ENCODE measurements at places on chromosomes 5 and 9.

DNA sequence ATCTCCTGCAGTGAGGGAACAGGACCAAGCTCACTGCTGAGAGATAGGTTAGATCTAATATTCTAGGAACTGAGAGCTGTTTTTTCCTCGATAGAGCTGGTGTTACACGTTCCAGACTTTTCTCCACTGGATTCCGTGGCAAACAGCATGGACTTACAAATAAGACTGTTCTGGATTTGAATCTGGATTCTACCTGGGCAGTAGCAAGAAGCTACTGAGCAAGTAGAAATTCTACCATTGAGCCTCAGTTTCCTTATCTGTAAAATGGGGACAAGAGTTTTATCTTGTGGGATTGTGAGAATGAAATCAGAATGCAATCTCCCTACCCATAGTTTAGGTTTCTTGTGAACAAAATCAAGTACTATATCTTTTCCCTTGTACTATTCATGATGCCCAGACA is 238.7 kb upstream of the TRIM32 start:
- no peak for DNase-seq

- no peak for DNase-seq
Measured at GRCh38 chr9:94993160-94993820, 266.8 kb downstream of the AOPEP start.

- no peak for DNase-seq
Measured at GRCh38 chr5:130090569-130091270, 186.5 kb downstream of the CHSY3 start.

DNA sequence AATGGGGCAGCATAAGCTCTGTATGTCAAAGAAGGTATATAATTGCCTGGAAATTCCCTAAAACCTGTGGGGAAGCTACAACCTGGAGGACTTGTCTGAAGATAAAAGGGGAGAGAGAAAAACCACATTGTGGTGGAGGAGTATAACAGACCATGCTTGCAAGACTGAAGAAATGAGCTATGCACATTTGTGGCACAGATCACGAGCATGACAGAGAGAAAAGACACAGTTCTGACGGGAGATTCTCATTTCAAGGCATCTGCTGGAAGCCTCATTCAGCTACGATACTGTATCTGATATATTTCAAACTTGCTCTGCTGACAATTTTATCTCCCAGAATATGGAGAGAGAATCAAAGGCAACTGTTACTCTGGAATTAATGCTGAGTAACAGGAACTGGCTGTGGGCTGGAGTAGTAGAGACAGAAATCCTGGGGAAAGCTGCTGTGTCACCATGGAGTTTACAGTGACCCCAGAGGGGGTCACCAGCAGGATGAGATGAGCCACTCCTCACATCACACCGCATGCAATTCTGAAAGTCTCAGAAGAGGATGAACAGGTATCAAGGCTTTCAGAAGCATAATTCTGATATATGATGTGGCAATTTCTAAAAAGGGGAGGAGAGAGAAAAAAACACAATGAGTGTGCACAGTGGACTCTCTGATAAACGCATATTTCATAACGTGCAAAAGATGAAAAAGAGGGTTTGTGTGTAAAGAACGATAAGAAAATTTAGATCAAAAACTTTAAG is 528.8 kb downstream of the IRX1 start:
- no peak for DNase-seq

GRCh38 chr9:18520416-18521047 is 46.6 kb downstream of the ADAMTSL1 start:
- DNase-seq: no peak

- DNase-seq: no peak
Measured at GRCh38 chr5:1937590-1937989, 54.9 kb upstream of the IRX4 start.

DNA sequence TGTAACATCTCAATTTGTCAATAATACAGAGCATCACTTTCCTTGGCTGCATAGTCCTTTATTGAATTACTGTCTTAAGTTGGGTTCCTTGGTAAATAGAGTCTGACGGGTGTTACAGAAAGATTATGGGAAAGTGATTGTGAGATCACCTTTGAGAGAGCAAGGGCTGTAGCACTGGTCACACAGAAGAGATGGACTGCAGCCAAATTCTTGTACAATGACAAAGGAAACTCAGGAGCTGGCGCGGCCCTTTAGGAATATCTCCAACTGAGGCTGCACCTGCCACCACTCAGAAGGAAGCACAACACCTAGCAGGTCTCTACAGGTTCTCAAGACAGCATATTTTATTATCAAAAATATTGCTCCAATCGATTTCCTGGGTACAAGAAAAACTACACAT is 350.0 kb upstream of the ISL1 start:
- no peak for DNase-seq
